ENCODE measurements at places on chromosomes 6 and 20.

DNA sequence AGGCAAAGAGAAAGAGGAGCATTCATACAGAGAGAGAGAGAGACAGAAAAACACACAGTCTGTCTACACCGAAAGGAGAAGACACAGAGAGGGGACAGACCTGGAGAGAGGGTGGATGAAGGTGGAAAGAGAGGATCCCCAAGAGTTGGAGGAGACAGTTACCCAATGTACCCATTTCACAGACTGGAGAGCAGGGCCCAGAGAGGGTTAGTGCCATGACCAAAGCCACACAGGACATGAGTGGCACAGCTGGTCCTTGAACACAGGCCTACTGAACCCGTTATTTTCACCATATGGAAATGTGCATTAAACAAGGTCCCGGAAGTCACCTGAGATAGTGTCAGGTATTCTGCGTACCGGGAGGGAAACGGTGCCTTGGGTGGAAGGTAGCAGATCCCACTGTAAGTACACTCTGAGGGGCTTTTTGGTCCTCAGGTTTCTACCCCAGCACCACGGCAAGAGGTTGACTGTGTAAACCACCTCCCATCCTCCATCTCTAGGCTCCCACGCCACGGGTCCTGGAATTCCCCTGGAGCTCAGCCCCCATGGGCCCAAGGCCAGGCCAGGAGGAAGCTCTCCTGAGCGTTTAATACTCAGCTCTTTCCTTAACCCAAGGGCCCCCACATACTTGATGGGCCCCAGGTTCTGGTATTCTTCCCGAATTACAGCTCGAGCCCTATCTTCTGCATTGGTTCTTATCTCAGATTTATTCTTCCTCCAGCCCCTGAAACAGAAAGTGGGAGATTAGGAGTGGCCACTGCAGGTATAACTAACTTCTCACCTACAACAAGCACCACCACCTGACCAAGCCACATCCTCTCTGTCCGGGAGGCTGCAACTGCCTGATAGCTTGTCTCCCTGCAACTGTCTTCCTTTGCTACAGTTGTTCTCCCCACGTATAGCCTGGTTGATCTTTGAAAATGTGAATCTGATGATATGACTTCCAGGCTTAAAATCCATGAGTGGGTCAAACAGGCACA, 38.4 kb upstream of the OCSTAMP start:
- DNase-seq: no peak

- DNase-seq: peak; percentile 85
These were observed 212.2 kb upstream of the FOXA2 start for GRCh38 chr20:22796469-22797077.

DNA sequence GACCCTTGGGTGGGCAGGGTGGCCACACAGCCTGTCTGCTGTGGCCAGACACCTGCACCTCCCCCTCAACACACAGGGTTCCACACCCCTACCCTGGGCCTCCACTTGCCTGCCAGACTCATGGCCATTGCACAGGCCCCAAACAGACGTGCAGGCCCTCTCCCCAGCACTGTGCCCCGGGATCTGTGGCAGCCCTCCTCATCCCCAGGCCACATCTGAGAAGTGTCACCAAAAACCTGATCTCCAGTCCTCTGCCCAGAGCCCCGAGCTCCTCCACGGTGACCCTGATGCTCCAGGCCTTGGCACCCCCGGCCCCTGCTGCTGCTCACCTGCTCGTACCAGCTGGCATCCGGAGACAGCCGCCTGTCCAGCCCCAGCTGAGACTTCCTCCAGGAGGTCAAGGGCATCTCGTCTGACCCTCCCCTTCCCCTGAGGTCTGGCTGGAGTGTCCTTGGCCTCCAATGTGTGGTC, 160.1 kb downstream of the DLL1 start:
- no peak for DNase-seq

- DNase-seq: peak; percentile 21
These were observed 42.3 kb downstream of the SLC22A23 start for GRCh38 chr6:3414327-3415081.

GRCh38 chr20:63628246-63628975, 1.5 kb upstream of the GMEB2 start:
- DNase-seq: peak; percentile 72

DNA sequence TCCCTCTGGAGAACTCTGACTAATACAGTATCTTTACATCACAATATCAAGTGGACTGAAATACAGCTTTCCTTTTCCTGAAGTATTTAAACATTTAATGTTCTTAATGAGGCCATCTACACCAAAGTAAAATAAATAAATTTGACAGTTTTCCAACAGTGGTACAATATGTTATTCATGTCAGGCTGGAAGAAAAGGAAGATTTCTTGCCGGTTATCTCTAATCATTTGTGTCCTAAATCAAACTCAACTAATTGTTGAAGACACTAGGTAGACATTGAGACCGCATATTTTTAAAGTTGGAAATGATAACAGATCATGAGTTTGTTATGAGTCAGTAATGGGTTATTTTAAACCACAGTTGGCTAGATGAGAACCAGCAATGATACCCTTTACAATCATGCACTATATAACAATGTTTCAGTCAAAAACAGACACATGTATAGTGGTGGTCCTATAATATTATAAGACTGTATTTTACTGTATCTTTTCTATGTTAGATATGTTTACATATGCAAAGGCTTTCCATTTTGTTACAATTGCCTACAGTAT, 241.6 kb downstream of the LMBRD1 start:
- DNase-seq: no peak

- DNase-seq: no peak
These were observed 202.3 kb downstream of the THBS2 start for GRCh38 chr6:169051371-169051770.

GRCh38 chr20:60752741-60753420, 499.2 kb upstream of the CDH4 start:
- no peak for DNase-seq

DNA sequence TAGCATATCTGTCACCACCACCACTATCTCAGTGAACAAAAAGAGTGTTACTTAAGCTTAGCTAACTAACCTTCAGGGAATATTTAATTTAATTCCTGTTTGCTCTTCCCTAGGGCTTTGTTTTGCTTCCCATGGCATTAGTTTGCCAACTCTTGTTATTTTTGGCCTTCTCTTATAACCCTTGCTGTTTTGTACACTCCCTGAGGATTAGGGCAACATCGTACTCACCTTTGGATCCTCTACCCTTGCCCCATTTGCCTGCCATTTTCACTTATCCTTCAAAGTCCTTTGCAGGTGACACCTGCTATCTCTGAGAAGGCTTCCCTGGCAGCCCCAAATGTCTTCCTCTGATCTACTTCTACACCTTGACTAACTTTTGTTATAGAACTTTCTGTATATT, 23.7 kb downstream of the ACOT13 start:
- DNase-seq: no peak

GRCh38 chr20:63878899-63879663, 14.0 kb downstream of the TPD52L2 start:
- DNase-seq: no peak

GRCh38 chr6:73024598-73024997, 200.7 kb downstream of the KHDC1L start:
- peak; percentile 1 for DNase-seq

- DNase-seq: no peak
These were observed 36.9 kb upstream of the HLA-DQB1 start for GRCh38 chr6:32703347-32703746.

- DNase-seq: no peak
These were observed 643.8 kb downstream of the HDGFL1 start for GRCh38 chr6:23213193-23213592.

GRCh38 chr6:1143655-1144054, 168.2 kb upstream of the FOXQ1 start:
- DNase-seq: peak; percentile 54

- no peak for DNase-seq
These were observed 17.4 kb upstream of the AKAP7 start for GRCh38 chr6:131117878-131118277.

DNA sequence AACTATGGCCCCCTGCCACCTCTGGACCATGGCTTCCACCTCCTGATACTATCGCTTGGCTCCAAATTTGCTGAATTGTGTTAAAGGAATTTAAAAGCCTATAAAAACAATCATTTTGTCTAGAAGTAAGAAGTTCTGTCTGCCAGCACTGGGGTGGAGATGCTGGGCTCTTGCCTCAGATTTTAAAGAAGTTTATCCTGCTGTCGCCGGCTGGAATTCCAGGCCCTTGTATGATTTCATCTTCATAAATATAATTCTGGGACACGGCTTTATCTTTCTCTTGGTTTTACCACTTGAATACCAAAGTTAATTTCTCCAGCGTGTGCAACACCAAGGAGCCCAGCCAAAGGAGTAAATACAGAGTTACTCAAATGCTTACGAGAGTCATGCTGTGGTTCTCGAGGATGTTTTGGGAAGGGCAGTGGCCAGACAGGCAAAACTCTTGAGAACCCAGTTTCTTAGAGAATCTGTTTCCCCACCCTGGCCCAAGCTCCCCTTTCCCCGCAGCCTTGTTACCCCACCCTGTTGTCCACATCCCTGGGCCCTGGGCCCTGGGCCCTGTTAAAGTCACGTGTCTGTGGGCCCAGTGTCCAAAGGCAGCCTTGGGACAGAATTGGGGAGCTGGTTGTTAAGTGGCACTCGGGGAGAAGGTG, 31.9 kb downstream of the C6orf89 start:
- DNase-seq: peak; percentile 86

DNA sequence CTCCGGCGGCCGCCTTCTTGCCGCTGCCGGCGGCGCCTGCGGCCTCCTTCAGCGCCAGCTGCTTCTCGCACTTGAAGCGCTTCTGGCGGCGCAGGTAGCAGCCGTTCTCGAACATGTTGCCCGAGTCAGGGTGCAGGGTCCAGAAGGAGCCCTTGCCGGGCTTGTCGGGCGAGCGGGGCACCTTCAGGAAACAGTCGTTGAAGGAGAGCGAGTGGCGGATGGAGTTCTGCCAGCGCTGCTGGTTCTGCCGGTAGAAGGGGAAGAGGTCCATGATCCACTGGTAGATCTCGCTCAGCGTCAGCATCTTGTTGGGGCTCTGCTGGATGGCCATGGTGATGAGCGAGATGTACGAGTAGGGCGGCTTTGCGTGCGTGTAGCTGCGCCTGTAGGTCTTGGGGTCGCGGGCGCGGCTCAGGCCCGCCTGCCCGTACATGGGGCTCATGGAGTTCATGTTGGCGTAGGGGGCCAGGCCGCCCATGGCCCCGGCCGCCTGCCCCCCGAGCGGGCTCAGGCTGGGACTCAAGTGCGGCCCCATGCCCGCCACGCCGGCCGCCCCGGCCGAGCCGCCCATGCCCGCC, 1.9 kb downstream of the FOXA2 start:
- no peak for DNase-seq

DNA sequence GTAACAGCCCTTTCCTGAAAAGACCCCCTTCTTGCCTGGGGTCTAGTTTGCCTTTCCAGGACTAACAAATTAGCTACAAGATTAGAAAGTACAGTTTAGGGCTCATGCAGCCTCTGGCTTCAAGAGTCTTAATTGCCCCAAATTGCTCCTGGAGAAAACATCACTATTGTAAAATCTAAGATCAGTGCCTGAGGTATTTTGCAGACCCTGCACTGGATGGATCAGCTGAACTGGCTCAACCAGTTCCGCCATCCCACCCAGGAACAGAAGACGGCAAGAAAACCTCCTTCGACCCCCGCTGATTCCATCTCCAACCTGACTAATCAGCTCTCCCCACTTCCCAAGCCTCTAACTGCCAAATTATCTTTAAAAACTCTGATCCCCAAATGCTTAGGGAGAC, 236.5 kb upstream of the KCNG1 start:
- DNase-seq: no peak

DNA sequence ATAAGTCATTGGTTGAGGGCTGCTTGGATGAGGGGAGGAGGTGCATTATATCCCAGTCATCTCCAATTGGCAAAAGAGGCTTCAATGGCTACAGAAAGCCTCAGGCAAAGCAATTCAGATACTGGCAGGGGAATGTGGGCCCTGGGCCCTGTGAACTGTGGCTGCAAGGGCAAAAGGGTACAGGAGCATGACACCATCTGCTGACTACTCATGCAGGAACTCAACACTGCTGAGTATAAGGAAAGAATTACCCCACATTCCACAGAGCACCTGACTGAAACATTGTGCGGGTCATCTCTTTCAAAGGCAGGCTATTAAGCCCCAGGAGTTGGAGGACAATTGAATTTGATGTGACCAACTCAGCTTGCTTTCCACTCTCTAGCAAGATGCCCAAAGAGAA, 92.1 kb upstream of the SPTLC3 start:
- no peak for DNase-seq
